Stomach (tissue), 19 donors: ENCODE measurements at places on chromosomes 11 and 22.
A peak's percentile ranks its signal among the peaks of the same experiment; 100 is the strongest.

DNA sequence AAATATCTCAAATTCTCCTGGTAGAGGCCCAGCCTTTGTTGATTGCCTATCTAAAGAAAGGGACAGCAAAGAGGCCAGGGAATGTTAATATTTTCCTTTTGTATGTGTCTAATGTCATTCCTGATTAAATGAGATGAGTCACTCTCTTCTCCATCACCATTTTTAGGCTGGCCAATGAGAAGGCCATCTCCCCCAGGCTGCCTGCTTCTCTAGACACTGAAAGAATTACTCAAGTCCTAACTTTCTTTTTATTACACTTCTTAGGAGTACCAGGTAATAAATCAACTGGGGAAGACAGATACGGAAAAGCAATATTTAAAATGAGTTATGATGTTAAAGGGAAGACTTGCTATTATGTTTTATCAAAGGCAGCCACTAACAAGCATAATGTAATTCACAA, 259.2 kb upstream of the SORL1-AS1 start:
- DNase-seq = no peak

GRCh38 chr11:61911701-61912529, 5.5 kb downstream of the RAB3IL1 start:
- DNase-seq = no peak

DNA sequence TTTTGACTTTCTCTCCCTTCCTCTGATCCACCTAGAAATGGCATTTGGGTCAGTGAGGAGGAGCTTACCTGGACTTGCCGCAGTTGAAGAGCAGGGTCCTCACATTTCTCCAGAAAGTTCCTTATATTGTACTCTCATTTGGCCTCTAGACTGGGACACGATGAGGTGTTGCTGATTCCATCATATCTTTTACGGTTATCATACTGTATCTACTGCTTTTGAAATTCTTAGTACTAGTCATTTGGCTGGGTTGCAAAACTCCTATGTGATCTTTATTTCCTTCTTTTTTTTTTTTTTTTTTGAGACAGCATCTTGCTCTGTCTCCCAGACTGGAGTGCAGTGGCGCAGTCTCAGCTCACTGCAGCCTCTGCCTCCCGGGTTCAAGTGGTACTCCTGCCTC, 58.7 kb upstream of the FAM181B start:
- DNase-seq = no peak

- DNase-seq = no peak
Measured at GRCh38 chr22:48537343-48537680, 1290.4 kb downstream of the BRD1 start.

DNA sequence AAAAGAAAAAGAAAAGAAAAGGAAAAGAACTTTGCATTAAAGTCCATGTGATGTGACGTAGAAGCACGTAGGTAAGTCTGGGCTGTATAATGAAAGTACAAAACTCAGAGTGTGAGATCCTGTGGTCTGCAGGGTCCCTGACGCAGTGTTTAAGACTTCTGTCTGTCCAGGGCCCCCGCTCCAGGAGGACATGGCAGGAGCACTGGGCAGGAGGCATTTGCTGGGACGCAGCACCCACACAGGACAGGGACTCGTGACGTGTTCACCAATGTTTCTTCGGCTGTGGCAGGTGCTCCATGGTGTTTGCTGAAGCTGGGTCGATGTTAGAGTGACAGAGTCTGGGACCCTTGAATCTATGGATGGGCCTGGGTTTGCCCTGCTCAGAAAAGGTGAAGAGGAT, 348.1 kb downstream of the BRD1 start:
- no peak for DNase-seq

DNA sequence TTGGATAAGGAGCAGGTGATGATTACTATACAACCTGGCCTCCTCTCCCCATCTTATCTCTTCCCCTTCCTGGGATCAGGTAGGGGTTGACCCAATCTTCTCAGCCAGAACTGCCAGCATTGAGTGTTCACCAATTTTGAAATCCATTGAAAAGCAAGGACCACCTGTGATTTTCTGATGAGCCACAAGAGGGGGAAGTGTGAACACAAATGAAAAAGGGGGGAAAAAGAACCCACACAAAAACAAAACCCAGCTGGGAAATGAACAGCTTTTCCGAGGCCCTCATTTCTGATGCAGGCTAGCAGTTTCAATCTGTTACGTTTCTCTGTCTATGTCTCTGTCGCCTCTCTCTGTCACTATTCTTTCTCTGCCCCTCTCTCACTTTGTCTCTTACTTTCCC, 161.9 kb downstream of the INSC start:
- peak; percentile 54 for DNase-seq

DNA sequence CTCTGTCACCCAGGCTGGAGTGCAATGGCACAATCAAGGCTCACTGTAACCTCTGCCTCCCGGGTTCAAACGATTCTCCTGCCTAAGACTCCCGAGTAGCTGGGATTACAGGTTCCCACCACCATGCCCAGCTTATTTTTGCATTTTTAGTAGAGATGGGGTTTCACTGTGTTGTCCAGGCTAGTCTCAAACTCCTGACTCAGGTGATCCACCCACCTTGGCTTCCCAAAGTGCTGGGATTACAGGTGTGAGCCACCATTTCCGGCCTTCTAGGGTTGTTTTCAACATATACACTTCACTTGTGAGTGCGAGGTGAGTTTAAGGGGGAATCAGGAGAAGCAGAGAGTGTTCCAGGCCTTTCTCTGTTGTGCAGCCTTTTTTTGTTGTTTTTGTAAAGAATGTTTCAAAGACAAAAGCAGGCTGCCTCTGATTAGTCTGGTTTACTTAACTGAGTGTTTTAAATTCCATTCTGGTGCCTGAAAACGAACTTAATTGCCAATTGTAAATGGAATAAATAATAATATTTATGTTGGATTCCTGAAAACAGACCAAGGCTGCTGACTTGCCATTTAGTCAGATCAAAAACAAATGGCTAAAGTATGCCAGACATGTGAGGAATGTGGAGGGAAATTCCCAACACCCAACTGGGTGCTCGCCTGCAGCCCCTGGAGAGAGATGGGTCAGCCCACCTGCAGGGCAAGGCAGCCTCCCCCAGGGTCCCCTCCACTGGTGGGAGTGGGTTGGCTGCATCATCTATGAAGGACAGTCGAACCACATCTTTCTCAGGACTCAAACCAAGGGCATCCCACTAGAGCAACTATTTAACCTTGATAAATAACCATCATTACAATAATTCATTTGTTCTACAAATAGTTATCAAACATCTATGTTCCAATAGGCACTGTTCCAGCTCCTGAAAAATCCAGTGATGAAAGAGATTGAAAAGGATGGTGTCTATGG, 4.6 kb upstream of the RANGAP1 start:
- no peak for DNase-seq

GRCh38 chr11:1257916-1258315, 35.0 kb downstream of the MUC5B start:
- DNase-seq = no peak

GRCh38 chr11:128835741-128836430, 31.2 kb downstream of the KCNJ1 start:
- no peak for DNase-seq

- no peak for DNase-seq
Measured at GRCh38 chr11:11363674-11364073, 10.6 kb upstream of the CSNK2A3 start.

- DNase-seq = no peak
Measured at GRCh38 chr22:44098966-44099530, 74.9 kb downstream of the PARVB start.

- no peak for DNase-seq
Measured at GRCh38 chr11:64444838-64445441, 86.0 kb downstream of the RPS6KA4 start.

- DNase-seq = no peak
Measured at GRCh38 chr11:59894616-59895015, 16.0 kb downstream of the OOSP3 start.

- no peak for DNase-seq
Measured at GRCh38 chr11:74784234-74784633, 35.6 kb downstream of the RNF169 start.

DNA sequence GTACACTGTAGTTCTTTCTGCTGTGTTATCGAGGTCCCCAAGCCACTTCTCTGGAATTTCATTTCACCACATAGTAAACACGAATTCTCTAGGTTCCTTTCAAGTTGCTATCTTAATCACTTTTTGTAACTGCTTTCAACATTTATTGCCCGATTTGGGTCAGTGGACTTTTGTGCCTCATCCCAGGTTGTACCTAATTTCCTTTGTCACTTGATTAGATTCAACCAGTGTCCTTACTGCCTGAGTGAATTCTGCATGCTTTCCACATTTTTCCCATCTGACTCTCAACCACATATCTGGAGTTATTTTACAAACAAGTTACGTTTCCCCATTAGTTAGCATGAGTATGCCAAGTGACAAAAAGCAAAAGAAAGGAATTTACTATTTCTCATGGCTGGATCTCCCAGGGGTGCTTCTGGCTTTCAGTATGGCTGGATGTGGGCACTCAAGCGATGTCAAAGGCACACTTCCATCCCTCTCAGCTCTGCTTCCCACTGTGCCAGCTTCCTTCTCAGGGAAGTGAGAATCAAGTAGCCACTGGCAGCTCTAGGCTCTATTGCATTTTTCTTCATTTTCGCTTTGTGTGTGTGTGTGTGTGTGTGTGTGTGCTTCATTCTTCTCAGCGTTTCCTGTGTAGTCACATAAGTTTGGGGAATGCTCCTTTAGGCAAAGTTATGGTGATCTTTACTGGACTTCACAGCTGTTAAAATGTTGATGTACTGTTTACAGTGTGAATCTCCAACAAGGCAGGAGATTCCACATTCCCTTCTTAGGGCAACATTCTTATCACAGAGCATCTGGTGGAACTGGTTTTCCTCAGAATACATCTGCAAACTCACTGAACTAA, 128.9 kb downstream of the DBX1 start:
- DNase-seq = no peak
